ENCODE measurements at places on chromosomes 5 and 9. TPM values are rescaled to one million over a fixed set of nuclear protein-coding genes. Genes with fewer than 3 reads are reported as not detected.

DNA sequence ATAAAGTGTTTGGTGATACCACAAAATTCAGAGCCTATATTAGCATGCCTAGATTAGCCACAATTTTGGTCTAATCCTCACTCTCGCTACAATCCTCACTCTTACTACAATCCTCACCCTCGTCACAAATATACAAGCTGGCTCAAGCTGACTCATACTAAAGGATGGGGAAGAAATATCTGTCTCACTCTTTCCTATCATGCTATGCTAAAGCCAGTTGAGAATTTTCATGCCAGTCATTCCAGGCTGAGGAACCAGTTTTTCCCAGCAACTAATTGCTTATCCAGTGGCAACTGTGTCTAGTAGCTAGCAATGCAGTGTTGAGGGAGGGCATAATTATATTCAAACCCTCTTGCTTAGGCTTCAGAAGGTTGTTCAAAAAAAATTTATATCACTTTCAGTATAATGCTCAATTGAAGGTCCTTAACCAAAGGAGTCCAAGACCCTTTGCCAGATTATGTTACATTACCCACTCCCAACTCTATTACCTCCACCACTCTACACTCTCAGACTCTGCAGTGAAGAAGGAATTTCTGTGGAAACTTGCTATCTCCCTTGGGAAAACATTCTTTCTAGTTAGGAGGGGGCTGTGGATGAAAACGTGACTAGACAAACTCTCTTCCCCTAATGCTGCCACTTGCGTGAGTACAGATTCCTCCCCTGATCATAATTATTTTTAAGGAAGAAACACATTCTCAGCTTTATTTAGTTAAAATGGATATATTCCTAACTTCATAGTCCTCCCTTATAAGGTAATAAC is 810.3 kb upstream of the ACO1 start:
- no peak for DNase-seq

DNA sequence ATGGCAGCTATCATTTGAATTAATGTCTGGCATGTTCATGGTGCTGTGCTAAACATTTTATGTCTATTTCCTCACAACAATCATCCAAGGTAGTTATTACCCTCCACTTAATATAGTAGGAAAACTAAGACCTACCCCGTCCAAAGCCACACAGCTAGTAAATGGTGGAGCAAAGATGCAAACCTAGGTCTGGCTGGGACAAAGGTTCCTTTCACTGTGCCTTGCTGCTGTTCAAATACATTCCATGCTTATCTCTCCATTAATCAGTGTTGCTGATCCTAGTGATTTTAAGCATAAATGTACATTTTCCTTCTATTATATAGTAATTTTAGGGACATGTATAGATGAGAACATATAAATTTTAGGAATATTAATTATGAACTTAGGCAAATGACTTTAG is 38.7 kb downstream of the CCDC125 start:
- no peak for DNase-seq

- no peak for DNase-seq
These were observed 117.6 kb downstream of the CARTPT start for GRCh38 chr5:71836559-71837112.

DNA sequence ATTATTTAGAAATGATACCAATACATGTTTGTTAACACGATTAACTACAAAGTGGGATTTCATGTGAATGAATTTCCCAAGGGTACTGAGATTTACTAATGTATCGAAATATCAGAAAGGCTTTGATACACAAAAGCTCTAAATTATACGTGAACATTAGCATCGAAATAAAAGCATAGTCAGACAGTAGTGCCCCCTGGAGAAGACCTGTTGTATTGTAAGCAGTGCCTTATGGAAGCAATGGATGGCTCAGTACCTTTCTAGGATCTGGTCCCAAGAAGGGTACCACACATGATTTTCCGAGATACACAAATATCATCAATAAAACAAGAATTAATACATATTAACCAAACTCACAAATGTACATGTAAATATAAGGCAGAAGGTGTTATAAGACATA is 153.8 kb downstream of the CDH12 start:
- DNase-seq: no peak

GRCh38 chr5:132257131-132258101 is at the start of gene PDLIM4:
TSS of gene PDLIM4 (plus strand) at chr5:132257696. CDS start at chr5:132257735, 39 bp downstream.
- DNase-seq: peak; percentile 17

- no peak for DNase-seq
These were observed 31.1 kb upstream of the CETN3 start for GRCh38 chr5:90440644-90441043.

Gene ST8SIA4
- total RNA-seq: 5.7 TPM

Gene IL31RA
- not detected for total RNA-seq

Gene IFNA21
- not detected for total RNA-seq

Gene SEMA5A
- 20.3 TPM for total RNA-seq

Gene TNFSF8
- total RNA-seq: 1.0 TPM
